ENCODE measurements at places on chromosomes 6 and 20. TPM values are rescaled to one million over a fixed set of nuclear protein-coding genes. Genes with fewer than 3 reads are reported as not detected.

MICB gene
- total RNA-seq: 17.5 TPM

LY86 gene
- total RNA-seq: not detected

SCGN gene
- not detected for total RNA-seq

DSP gene
- total RNA-seq: 104 TPM

VSX1 gene
- not detected for total RNA-seq

ATAT1 gene
- total RNA-seq: 7.8 TPM

SLC4A11 gene
- 3.8 TPM for total RNA-seq

CFB gene
- 24.3 TPM for total RNA-seq

CPNE1 gene
- total RNA-seq: 119 TPM

KCNG1 gene
- 0.69 TPM for total RNA-seq

SLC35B3 gene
- 54.2 TPM for total RNA-seq

TRDN gene
- total RNA-seq: not detected

DEFB124 gene
- not detected for total RNA-seq

PROKR2 gene
- not detected for total RNA-seq

Data from renal cortical epithelial cell (primary cell).